ENCODE measurements at places on chromosomes 6 and 20.

DNA sequence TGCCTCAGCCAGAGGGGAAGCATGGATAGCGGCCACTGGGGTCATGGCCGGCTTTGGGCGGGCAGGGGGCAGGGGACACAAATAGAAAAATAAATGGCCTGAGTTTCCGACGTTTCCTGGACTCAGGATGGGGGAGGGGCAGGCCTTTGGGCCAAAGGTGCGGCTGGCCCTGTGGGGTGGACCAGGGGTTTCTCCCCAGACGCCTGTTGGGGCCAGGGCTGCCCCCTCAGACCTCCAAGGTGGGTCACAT, 6.4 kb upstream of the TCEA2 start:
- DNase-seq = no peak

DNA sequence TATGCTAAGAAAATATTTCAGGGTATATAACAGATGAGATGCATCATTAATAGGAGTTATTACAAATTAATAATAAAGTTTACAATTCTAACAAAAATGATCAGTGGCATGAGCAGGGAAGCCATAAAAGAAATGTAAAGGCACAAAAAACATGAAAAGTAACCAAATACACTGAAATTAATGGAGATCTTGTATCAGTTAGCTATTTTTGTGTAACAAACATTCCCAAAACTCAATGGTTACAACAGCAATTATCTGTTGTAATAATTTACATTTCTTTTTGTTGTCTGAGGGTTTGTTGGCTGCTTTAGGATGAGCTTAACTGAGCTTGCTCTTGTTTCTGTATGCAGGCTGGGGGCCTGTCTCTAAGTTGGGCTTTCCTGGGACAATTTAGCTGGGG, 104.3 kb upstream of the AHI1 start:
- DNase-seq = no peak

DNA sequence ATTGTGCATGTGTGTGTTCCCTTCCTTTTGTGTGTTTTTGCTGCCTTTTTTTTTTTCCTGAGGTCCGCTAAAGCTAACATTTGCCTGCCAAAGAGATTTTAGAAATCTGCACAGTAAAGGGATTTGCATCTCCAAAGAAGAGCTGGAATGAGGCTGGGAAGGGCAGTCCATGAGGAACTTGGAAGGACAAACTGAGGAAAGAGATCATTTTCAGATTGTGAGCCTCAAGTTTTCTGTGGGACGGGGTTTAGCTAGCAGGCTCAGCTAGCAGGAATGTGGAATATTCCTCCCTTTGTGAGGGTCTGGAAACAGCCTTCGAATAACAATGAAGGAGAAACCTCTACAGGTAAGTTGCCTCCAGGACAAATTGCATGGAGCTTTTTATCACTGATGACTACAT, 3.8 kb downstream of the INSM1 start:
- DNase-seq = no peak

DNA sequence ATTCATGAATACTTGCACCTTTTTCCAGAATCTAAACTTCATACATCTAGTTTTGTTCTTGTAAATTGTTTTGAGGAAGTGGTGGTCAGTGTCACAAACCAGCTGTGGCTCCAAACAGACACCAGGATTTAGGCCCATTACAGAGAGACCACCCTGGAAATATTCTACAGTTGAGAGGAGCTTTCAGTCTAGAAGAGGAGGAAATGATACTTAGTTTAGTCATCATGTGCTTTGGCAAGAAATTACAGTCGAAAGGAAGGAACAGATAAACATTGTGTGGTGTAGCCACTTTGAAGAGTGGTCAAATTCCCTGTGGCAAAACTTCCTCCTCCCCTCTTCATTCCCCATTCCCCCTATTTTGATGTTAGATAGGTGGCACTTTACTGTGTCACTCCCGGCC, 15.7 kb downstream of the DCBLD1 start:
- DNase-seq = no peak

- DNase-seq = no peak
Observed at GRCh38 chr6:22421198-22421597, 124.4 kb upstream of the PRL start.

DNA sequence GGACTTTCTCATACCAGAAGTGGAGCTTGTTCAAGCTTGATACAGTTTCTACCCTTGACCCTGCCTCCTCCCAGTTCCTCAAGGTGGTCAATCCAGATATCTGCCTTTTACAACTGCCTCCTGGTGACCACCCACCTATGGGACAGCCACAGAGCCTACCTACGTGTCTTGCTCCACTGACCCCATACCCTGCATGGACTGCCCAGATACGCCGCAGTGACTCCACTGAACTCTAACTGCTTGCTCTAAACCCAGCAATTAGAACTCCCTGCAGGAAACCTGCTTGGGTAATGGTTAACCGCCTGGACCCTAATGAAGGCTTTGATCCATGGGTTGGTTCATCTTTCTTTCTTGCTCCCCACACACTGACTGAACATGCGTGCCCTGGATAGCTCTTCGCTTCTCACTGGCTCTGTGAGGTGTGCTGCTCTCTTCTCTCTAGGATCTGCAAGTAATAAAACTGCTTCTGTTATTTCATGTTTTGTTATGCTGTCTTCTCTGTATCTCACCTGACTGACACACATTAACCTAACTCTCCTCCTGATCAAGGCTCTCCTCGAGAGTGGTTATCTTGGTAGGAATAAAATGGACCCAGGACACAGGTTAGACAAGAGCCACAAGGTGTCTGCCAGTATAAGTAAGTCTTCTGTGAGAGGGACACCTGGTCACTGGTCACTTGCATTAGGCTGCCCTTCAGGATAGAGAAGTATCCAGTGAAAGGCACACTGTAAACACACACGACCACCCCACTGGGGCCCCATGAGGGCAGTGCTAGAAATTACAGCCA, 79.2 kb downstream of the CHD6 start:
- DNase-seq = no peak

- no peak for DNase-seq
Observed at GRCh38 chr6:55963301-55963700, 87.9 kb upstream of the BMP5 start.

DNA sequence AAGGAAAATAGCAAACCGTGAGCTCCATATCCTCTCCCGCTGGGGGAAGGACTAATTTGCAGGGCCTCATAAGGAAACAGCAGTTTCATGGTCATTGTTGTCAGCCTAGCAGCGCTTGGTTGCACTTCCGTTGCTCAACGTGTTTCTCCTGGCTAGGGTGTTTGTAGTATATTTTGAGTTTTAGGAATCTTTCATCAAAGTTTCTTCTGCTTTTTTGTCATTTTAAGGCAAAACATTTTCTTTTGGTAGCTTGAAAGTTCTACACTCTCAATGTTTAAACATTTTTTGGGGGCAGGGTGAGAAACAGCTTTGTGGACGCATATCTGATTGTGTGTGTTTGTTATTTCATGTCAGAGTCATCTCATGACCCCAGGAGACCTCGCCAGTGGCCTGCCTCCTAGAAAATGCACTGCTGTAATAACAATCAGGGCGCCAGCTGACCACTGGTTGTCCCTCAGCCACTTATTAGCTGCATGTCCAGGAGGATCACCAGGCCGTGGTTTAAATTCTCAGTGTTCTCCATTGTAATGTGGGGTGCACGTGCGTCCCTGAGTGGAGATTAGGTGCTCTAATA, 20.6 kb downstream of the JARID2 start:
- DNase-seq = peak; percentile 46

DNA sequence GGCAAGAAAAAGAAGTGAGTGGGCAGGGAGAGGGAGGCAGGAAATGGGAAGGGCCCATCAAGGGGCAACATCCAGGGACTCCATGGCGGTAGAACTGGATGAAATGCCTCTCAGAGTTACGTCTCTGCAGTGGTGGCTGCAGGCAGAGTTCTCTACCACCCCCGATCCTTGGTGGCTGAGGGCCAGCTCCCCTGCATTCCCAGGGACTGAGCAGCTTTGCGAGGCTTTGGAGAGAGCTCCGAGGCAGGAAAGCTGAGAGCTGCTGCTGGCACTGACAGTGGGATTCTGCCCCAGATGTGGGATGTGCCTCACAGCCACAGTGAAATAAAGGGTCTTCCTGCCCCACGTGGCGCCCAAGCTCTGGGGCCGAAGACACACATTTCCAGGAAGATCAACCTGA, 236.6 kb downstream of the SLC24A3 start:
- DNase-seq = no peak

DNA sequence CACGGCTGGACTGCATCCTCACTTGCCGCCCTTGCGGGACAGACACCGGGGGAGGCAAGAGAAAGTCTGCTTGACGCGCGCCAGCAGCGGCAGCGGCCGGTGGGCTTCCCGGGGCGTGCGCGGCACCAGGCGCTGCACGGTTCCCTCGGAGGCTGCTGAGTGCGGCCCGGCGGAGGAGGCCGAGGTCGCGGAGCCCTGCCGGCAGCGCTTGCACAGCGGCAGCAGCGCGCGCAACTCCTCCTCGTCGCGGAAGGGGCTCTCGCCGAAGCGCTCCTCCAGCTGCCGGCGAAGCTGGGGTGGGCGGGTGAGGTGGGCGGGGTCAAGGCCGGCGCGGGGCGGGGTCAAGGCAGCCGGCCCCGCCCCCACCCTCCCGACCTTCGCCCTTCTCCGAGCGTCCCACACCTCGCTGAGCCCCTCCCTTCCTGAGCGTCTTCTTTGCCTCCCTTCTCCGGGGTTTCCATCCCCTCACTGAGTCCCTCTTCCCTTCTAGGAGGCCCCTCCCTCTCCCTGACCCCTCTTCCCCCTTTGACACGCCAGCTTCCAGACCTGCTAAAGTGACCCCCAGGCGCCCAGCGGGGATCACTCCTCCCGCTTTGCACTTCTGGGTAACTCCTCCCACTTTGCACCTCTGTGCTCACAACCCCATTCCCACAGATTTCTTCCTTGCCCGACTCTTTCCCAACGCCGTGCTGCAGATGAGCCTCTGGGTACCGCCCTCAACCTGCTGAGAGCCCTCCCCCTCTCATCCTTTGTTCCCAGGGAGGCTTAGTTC, 8.8 kb downstream of the DUSP15 start:
- no peak for DNase-seq

- no peak for DNase-seq
Observed at GRCh38 chr6:76771059-76771634, 692.1 kb downstream of the HTR1B start.

GRCh38 chr6:3868544-3868943, 19.4 kb downstream of the FAM50B start:
- DNase-seq = no peak

- no peak for DNase-seq
Observed at GRCh38 chr6:88987922-88988321, 24.5 kb upstream of the RNGTT start.

DNA sequence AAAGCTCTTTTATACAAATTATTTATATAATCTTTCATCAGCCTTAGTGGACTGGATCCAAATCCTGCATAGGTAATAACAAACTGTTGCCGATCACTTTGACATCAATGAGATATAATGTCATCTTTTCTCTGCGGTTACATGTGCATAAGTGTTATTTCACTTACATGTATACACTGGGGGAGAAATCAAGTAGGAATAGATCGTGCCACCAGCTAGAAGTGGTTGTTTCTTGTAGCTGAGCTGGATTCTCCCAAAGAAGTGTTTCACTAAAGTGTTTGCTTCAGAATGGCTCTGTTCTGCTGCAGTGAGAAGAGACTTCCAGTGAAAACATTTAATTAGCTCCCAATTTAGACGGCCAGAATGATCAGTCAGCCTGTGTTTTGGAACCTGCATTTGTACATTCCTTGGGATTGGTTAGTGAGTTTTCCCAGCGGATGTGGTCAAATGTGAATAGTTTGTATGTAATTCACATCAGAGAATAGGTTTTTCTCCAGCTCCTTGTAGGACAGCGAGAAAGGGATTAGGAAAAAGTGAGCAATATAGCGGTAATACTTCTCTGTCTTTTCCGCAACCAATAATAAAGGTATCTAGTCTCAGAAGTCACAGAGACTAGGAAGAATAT, 163.1 kb upstream of the CCN2 start:
- no peak for DNase-seq

DNA sequence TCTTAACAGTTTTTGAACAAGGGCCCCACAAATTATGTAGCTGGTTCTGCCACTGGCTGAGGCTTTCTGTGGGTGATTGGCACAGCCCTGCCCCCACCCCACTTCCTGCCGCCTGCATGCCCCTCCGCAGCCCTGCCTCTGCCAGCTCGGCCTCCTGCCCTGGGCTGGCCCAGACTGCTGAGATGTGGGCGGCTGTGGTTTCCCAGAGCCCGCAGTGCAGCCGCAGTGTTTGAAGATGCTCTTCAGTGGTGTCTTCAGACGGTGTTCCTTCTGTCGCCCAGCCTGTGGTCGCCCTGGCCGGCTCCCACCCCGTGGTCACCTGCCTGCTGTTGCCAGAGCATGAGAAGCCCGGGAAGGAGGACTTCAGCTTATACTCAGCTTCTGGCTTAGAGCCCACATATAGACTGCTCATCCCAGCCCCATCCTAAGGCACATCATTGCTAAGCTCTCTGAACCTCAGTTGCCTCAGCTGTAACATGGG, 154.3 kb downstream of the VEGFA start:
- no peak for DNase-seq

Data from hematopoietic multipotent progenitor cell treated with erythropoietin and hydrocortisone succinate and interleukin-3 and kit ligand, for 17 days (in vitro differentiated cells).